ENCODE measurements at places on chromosomes 12 and 14.

DNA sequence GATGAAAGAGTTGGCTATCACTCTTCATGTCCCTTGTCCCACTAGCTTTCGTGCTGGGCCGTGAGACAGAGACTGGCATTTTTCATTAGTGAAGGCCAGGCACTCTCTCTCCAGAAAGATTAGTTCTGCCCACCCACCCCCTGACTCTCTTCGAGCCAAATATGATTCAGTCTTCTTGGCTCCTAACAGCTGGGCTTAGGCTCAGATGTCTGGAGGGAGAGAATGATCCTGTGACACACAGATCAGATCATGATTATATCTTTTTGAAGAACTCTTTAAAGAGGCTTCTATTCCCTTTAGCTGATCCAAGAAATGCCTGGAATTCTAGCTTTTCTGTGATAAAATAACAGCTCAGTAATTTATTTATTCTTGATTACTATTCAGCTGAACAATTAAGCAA lies 5.2 kb upstream of the GNG2 start:
- DNase-seq, result no peak

- no peak for DNase-seq
Observed at GRCh38 chr12:132588821-132589669, 21.3 kb downstream of the LRCOL1 start.

- peak; percentile 28 for DNase-seq
Observed at GRCh38 chr14:55731881-55732498, 152.0 kb downstream of the KTN1 start.

DNA sequence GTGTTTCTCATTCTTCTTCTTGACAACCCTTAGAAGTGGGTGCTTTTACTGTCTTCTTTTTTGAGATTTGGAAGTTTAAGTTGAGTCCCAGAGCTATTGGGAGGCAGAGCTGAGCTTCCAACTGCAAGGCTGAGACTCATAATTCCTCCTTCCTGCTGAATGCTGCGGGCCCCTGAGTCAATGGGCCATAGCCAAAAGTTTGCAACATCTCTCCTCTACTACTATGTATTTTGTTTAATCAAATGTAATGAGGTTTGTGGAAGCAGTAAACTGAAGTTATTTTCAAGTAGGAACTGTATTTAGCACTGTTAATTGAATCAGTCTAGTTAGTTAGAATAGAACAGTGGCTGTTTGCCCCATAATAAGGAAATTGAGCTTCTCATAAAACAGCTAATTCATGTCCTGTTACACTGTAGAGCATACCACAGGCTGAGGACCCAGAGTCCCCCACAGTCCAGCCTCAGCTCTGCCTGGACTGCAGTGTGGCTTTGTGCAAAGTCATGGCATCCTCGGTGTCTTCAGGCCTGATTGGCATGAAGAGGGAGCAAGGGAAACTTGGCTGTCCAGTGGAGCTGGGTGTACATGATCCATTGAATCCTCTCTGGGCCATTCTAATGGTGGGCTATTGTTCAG lies 631.7 kb downstream of the VRK1 start:
- no peak for DNase-seq

DNA sequence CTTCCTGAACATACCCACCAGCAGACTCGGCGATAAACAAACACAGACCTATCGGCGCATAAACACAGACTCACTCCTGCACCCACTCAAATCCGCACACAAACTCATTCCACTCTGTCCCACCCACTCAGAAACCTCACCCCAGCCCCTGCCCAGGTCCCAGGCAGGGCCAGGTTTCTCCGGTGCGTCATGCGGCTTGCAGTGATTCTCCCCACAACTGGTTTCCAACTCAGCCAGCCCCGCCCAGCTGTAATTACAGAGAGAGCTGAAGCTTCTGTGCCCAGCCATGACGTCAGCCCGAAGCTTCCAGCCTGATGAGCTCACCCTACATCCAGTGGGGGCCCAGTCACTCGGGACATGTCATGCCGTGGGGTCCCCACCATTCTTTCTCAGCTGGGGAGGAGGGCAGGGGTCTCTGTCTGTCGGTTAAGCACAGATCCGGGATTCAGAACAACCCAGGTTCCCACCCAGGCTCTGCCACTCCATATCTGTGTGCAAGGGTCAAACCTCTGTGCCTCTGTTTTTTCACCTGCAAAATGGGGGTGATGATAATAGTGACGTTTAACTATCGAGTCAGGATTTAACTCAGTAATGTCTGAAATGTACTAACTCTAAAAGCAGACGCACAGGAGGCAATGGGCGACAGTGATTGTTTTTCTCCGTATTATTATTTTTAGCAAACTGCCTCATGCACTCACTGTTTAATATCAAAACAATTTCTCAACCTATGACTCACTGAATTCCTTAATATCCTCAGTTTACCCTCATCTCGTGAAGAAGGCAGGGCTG lies 2.3 kb upstream of the HSPB8 start:
- DNase-seq, result no peak

DNA sequence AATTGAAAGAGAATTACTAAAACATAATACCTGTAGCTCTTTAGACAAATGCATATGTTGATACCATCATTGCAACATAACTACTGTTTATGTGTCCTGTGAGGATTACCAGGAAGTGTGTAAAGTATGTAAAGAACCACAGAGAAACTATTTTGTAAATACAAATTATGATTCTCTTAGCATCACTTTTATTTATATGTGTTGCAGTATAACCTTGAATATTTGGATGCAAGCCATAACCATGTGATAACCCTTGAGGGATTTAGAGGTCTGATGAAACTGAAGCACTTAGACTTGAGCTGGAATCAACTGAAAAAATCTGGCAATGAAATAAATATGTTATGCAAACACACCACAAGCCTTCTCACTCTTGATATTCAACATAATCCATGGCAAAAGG lies 77.5 kb downstream of the LRRC9 start:
- no peak for DNase-seq

DNA sequence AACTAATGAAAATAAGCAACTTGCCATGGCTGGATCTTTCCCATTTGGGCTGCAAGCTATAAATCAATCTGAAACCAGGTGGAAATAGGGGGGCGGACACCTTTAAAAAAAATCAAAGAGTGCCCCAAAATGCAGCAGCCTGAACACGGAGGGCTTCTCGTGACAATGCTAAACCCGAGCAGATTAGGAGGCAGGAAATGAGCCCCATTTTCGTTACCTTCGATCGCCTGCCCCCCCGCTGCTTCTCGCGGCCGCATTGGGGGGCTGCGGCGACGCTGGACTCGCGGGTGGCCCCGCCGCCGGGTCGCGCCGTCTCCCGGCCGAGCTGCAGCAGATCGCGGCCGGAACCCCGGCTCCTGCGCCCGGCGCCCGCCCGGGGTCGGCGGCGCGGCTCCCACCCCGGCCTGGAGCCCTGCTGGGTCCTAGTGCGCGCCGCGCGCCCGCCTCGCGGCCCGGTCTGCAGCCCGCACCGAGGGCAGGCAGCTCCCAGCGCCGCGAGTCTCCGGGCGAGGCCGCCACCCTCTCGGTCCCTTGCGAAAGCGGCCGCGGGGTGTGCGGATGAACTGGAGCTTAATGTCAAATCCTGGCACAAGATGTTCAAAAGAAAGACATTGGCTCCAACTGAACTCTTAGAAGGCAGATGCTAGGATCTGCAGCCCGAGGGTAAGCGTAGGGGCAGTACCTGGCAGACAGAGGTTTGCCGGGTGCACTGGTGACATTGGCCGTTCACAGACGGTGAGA lies 201.9 kb upstream of the FOXN3 start:
- peak; percentile 51 for DNase-seq

DNA sequence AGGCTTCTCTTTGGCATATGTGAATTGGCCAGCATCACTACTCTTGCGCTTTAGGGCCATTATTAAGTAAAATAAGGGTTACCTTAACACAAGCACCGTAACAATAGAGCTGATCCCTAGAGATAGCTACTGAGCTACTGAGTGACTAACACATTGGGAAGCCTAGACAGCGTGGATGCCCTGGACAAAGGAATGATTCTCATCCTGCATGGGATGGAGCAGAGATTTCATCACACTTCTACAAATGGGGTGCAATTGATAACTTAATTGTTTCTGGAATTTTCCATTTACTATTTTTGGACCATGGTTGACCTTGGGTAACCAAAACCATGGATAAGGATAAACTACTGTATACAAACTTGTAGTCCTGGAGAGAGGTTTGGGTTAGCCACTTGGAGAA lies 57.1 kb downstream of the FBXO34 start:
- no peak for DNase-seq

DNA sequence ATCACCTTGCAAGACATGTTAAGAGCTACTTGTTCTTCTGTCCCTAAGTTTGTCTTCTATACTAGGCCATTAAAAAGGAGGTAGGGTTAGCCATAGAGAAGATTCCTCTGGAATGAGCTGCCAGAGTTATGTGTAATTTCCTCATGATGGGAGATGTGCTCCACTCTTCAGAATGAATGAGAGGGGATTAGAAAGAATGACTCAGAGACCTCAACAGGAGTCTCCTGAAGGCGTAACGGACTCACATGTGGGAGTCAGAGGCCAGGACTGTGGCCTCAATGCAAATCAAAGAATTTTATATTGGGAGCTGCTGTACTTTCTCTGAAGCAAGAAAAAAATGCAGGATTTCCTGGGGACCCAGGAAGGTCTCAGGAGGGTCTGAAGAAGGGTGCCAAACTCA lies 87.8 kb upstream of the ATXN7L3B start:
- DNase-seq, result no peak

GRCh38 chr12:109927622-109928021 lies 27.5 kb downstream of the TCHP start:
- no peak for DNase-seq

DNA sequence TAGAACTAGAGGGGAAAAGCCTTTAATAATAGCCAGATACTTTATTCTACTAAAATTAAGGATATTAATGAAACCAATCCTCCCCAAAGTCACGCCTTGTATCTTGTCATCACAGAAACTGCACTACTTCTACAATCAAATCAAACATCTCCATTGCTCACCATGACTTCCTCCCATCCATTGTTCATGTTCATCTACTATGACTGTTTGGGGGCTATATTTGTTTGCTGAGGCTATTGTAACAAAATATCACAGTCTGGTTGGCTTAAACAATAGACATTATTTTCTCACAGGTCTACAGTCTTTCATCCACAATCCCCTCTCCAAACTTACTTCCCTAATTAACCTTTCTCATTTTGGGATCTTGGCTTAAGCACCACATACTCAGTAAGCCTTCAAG lies 193.6 kb upstream of the FSCB start:
- DNase-seq, result no peak

DNA sequence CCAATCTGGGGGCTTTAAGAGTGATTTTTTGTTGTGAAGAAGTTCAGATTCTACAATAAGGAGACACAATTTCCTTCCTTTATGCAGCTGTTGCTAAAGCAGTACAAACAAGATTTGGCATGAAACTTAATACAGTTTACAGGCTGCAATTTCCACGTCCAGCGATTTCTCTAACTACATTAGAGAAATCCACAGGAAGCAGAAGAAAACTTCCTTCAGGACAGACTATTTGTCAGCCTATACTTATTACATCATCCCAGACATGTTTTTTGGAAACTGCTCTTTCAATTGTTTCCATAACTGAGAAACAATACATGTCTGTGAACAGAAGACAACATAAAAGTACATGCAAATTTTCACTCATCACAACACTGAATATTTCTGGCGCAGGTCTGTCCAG lies 204.3 kb downstream of the TTC7B start:
- no peak for DNase-seq

DNA sequence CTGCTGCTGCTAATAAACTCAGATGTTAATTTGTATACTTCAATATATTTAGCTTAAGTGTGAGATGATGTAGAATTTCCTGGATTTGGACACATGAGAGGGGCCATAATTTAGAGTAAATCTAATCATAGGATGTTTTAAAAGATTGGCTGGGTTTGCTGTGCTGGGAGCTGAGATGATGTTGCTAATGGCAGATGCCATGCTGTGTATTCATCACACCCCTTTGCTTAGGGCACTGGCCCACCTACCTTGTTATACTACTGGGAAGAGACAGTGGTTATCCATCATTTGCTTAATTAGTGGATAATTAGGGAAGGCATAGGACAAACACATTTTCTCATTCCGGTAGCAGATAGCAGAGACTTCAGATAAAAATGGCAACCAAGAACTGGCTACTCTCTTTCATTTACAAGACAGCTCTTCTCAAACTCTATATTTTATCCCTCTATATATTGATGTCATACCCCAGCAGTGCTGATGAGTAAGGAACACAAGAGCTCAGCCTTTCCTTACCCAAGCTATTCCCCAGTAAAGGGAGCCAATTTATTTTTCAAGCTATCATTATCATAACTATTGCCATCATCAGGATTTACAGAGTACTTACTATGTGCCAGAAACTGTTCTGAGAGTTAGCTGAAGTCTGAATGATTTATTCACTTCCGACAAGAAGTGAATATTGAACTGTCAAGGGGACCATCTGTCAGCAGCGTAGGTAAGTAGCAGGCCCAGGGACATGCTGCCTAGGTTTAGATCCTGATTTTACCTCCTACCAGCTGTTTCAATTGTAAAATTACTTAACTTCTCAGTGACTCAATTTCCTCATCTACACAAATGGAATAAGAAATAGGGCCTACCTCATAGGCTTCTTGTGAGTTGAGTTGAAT lies 204.6 kb upstream of the FLRT2 start:
- no peak for DNase-seq

DNA sequence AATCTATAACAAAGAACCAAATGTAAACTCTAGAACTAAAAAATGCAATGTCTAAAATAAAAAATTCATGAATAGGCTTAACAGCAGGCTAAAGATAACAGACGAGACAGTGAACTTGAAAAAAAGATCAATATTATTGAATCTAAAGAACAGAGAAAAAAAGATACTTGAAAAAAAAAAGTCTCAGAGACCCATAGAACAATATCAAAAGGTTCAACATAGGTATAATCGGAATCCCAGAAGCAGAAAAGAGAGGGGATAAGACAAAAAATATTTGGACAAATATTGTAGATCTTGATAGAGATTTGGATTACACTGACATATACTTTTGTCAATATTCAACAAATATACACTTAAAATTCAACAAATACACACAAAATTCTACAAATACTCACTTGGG lies 56.6 kb downstream of the TC2N start:
- DNase-seq, result no peak

- DNase-seq, result no peak
Observed at GRCh38 chr12:50595667-50596066, 90.9 kb downstream of the DIP2B start.

DNA sequence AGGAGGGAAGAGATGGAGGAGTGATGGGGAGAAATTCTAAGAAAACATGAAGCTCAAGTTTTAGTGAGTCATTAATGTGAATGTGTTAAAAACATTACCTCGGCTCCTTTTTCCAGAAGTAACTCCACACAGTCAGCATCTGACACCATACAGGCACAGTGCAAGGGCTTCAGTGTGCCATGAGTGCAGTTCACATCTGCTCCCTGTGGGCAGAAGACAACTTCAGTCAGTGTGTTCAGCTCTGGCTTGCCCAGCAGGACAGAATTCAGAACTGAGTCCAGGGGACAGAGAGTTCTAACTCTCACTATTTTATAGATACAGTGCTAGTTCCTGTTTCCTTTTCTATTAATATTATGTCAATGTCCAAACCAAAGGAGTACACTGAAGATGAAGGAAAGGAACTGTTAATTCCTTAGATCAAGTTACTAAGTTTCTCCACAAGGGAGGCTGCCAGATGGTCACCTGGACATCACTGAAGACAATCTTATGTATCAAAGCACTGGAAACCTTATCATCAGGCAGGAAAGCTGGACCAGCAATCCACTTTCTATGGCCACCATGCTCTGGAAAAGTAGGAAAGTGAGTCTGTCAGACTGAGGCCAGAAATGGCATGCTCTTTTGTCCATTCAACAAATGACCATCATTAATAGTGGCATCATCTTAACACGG lies 6.1 kb downstream of the ASB8 start:
- DNase-seq, result no peak

GRCh38 chr12:105267711-105268110 lies 31.7 kb upstream of the APPL2 start:
- no peak for DNase-seq
